ENCODE measurements at places on chromosomes 5 and 9.

- no peak for DNase-seq
These were observed 28.3 kb upstream of the TGFBR1 start for GRCh38 chr9:99076483-99077171.

DNA sequence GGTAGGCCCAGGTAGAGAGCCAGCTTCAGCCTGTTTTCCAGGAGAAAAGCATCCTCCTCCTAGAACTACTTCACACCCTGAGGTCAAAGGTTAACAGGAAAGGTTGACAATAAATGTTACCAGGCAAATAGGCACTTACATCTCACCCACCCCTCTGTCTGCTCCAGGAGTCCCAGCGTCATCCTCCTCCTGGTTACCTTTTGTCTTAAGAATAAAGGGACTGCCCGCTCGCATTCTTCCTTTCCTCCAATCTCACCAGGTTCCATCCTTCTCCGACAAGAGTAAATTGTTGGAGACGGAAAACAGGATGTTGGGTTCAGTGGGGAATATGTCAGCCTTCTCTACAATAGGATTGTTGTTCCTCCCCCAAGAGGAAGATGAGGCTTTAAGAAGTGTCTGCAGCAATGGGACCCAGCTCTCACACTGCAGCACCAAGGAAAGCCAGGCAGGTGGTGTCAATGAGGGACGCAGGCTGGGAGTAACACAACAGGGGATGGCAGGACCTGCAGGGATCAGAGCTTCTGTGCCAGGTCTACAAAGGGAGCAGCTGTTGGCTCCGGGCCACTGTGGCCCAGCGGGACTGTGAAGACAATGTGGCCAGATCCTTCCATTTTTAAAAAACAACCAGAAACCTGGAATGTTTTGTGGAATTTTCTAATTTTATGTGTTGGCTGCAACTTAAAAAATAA is 29.0 kb downstream of the FAT2 start:
- no peak for DNase-seq

DNA sequence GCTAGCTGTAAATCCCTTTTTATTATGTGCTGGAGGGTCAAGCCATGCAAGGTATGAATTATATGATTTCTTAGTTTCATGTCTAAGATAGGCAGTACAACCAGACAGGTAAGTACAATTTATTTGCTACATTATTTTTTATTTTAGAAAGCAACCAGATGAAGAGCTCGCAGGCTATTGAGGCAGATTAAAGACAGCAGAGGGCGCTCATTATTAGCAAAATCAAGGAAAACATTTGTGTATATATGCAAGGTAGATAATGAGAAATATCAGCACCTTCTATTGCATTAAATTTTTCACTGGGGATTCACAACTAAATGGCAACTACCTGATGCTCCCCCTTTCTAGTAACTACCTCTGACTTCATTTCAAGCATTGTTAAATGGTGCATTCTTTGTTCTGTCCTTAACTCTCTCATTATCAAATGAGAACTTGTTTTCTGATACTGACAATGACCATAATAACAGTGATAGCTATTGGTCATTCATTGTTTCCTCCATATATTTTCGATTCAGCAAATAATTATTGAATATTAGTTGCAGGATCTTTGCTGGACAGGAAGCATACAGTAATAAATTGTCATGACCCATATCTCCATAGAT is 8.6 kb downstream of the SCGB3A2 start:
- DNase-seq = peak; percentile 16

GRCh38 chr9:124209279-124209678 is 48.5 kb upstream of the NEK6 start:
- no peak for DNase-seq

DNA sequence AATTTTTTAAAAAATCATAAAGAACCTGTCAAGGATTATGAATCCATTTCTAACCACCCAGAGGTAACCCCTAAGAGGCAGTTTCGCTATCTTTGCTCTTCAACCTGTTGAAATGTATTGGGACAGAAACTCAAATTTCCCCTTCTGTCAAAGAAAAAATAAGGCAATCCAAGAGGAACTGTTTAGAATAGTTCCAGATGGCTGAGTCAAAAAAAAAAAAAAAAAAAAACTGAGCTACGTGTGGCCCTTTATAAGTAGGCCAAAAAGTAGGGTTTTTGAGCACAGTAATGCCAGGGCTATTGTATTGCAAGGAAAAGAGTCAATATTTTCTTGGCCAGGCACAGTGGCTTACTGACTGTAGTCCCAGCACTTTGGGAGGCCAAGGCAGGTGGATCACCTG is 94.9 kb downstream of the RAD23B start:
- DNase-seq = no peak

DNA sequence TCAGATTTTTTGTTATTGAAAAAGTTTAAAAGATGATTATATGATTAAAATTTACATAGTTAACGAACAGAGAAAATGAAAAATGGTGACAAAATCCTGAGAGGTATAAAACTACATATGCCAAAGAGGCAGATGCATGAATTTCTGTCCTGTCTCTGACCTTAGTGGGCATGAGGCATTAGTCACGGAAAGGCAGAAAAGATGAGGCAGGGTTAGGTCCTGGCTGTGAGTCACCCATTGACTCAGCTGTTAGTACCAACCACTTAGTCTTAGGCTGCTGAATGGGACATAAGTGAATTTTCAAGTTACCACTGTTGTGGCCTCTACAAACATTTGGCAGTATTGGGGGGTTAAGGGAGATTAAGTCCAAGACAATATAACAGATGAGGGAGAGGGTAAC is 33.1 kb downstream of the RASA1 start:
- DNase-seq = peak; percentile 89

GRCh38 chr9:1536522-1537170 is 478.5 kb upstream of the SMARCA2 start:
- no peak for DNase-seq

DNA sequence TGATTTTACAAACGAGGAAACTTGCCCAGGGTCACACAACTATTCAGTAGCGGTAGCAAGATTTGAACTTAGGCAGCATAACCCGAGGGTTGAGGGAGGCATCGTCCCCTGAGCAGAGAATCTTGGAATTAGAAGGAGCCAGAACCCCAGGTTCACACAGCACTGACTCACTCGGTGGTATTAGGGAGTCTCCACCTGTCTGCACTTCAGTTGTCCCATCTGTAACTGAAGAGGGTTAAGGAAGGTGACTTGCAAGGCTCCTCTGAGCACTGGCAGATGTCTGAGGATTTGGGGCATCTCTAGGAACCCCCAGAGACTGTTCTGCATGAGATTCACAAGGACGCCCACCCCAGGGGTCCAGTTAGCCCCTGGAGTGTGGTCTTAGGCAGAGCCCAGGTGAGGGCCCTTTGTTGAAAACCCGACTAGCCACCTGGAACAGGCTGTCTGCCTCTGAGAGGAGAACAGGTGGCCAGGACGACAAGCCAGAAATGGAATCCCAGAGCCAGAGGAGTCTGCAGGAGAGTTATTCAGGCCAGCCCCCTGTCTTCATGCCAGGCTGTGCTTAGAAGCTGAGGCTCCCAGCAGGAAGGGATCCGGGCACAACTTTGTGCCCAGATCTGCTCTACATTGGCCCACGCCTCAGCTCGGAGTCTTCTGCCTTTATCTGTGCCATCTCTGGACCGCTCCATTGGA is 50.0 kb upstream of the ORM1 start:
- DNase-seq = no peak

DNA sequence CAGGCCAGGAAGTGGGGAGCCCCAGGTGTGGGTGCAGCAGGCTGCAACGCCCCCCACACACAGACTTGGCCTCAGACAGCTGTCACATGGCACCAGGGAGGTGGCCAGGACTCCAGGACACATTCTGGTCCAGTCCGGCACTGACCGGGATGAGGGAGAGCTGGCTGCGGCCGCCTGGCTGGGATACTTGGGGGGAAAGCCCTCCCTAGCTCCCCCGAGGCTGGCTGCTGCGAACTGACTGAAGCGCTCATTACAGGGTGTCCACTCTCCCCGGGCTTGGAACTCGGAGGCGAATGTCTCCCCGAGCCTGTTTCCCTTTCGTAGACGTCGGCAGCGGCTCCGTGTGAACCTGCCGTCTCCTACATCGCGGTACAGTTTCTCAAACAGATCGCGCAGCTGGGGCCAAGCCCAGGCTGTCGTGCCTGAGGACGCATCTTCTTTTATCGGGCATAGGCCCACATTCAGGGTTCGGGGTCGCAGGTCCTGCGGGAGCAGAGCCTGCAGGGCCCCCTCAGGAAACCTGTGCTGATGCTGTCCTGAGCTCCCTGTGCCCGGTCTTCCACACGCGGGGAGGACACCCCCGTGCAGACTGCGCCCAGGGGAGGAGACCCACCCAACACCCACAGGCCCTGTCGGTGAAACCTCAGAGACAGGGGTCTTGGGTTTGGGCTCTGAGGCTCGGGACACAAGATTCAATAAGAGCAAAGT is 19.8 kb downstream of the NACC2 start:
- no peak for DNase-seq

DNA sequence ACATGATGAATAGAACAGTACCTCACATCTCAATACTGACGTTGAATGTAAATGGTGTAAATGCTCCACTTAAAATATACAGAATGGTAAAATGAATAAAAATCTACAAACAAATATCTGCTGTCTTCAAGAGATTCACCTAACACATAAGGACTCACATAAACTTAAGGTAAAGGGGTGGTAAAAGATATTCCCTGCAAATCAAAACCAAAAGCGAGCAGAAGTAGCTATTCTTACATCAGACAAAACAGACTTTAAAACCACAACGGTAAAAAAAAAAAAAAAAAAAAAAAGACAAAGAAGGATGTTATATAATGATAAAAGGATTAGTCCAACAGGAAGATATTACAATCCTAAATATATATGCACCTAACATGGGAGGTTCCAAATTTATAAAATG is 214.0 kb upstream of the MAST4 start:
- no peak for DNase-seq

- DNase-seq = peak; percentile 47
These were observed 128.1 kb upstream of the SLIT3 start for GRCh38 chr5:169429044-169429443.

GRCh38 chr5:139501381-139501780 is 18.8 kb upstream of the STING1 start:
- no peak for DNase-seq

GRCh38 chr5:159552751-159553150 is 222.5 kb upstream of the IL12B start:
- DNase-seq = peak; percentile 49

DNA sequence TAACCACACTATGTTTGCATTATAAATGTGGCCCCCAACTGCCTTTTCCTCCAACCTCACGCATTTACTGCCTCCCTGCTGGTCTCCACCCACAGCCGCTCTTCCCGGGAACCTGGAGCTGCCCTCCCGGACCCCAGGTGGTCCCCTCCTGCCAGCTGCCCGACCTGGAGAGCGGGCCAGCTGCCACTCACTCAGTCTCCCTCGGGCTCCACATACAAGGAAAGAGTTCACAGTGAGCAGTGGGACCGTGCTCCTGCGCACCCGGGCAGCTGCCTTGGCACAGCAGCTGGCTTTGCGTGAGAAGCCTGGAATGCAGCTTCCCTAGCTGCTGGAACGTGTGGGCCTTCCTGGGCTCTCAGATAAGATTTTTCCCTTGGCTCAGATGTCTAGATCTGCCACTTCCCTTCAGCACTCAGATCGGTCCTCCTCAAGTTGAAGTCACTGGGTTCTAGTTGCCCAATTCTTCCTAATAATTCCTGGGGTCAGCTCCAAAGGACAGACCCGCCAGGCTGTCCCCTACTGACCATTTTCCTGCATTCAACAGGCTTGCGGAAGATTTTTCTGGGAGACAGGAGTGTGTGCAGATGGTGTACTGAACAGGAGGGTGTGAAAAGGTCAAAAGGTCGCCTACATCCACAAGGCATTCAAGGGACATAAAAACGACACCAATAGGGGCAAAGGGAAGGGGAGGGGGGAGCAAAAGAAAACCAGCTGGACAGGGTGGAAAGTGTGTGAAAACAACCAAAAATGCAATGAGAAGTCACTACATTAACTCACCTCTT is 69.1 kb downstream of the MYO10 start:
- no peak for DNase-seq

GRCh38 chr5:1889321-1890065 is 6.8 kb upstream of the IRX4 start:
- no peak for DNase-seq

GRCh38 chr5:67283275-67283987 is 86.8 kb upstream of the CD180 start:
- DNase-seq = no peak

GRCh38 chr9:18489861-18490260 is 15.9 kb downstream of the ADAMTSL1 start:
- peak; percentile 94 for DNase-seq

DNA sequence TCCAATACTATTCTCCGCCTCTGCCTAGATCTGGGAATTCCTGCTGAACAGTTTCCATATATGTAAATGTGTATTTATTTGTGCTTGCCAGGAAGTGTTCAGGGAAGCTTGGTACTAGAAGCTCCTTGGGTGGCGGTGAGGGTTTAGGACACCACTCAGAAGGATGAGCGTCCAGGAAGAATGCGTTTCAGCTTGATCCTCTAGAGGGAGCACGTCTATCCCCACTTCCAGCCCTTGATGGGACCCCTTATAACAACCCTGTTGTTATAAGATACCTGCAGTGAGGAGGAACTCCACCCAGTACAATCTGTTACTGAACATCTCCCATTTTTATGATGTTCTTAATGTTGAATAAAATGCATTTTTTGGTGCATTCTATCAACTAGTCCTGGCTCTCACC is 88.9 kb downstream of the CYFIP2 start:
- no peak for DNase-seq

GRCh38 chr9:107260437-107261081 is 22.5 kb upstream of the RAD23B start:
- DNase-seq = no peak
